GM13977 (cell line): ENCODE measurements at places on chromosomes 3 and 15.

- DNase-seq = no peak
Observed at GRCh38 chr3:161222662-161223061, 1.6 kb downstream of the NMD3 start.

DNA sequence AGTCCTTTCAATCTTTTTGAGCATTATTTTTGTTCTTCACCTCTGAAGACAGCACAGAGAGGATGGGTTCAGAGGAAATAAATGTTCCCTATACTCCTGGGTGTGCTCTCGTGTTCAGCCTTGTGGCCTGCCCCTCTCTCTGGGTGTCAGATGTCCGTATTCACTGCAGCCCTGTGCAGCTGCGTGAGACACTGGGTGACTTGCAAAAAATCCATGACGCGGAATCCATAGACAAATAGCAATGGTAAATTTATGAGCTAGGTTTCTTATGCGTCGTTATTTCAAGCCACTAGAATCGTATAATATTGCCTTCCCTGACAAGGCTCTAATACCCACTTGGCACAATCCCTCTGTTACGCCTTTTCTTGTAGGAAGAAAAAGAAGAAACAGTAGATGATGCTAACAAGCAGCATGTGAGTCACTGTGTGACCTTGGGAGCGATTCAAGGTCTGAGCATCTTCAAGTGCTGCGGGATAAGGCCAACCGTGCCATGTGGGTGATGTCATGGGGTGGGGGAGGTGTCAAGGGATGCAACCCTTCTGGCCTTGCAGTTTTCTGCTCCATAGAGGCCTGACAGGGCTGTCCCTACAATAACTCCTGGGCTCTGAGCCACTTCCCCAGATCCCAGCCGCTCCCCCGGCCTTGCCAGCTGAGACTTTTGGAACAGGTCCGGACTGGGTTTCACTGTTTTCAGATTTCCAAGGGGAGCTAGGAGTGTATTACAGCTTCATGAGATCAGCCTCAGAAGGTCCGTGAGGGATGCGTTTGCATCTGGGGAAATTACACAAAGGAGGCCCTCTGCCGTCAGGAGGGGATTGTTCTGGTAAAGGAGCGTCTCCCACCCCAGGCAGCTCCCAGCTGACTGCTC lies 47.6 kb upstream of the POMGNT2 start:
- no peak for DNase-seq

- no peak for DNase-seq
Observed at GRCh38 chr3:15983693-15984092, 185.9 kb upstream of the ANKRD28 start.

DNA sequence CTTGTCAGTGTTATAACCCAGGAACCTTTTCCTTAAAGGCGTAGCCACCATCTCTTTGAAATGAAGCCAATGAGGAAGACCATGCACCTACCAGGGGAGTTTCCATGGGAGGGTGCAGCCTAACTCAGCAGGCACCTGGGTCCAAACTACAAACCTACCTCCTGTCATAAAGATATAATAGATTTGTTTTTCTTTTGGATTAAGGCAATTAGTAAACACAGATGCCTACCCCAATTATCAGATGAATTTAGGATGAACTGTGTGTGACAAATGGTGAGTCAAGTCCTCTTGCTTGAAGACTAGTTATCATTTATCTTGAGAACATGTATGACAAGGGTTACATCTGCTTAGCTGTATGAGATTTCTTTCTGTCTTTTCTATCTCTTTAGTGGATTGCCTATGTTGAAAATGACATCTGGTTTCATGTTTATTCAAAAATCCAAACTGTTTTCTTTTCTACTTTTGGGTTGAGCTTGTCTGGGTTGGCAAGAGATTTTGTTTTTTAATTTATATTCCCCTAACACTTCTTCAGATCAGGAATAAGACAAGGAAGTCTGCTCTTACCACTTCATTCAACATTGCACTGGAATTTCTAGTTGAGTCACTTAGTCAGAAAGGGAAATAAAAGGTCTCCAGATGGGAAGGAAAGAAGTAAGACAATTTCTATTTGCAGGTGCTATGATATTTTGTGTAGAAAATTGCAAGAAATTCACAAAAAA lies 149.9 kb downstream of the NEK10 start:
- DNase-seq = no peak

GRCh38 chr3:45460361-45460760 lies 72.0 kb downstream of the LARS2 start:
- DNase-seq = no peak

DNA sequence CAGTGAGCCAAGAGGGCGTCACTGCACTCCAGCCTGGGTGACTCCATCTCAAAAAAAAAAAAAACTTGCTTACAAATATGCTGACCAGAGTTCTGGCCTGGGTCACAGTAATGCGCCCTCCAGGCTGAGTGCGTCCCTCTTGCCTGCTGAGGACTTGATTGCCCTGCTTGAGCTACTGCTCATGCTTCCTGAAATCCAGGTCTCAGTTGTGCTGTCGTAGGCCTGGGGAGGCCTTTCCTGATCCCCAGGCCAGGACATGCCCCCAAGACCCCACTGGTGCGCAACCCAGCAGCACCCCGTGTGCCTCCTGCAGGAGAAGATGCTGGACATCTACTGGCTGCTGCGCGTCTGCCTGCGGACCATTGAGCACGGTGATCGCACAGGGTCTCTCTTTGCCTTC lies 7.3 kb downstream of the AMIGO3 start:
- DNase-seq = no peak

GRCh38 chr3:102189956-102190723 lies 244.7 kb upstream of the ZPLD1 start:
- DNase-seq = no peak

DNA sequence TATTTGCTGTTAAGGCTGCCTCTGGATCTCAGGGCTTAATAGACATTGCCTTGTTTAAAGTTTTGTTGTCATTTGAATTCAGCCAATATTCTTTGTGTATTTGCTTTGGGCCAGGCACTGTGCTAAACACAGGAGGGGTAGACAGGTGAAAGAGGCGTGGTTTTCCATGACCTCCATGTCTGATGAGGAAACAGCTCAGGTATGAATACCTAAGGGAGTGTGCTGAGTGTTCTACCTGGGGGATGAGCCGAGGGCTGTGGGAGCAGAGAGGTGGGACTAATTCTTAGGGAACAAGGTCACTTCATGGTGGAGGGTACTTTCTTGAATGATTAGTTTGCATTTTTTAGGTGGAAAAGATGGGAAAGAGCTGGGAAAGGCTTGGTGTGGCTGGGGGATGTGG lies 108.2 kb downstream of the THSD4 start:
- DNase-seq = no peak
